ENCODE measurements at places on chromosomes 2 and 18. TPM values are rescaled to one million over a fixed set of nuclear protein-coding genes. Genes with fewer than 3 reads are reported as not detected.

POU3F3 gene
- total RNA-seq = 71.6 TPM

PID1 gene
- 10.3 TPM for total RNA-seq

ITGB6 gene
- 21.3 TPM for total RNA-seq

REG3G gene
- total RNA-seq = not detected

ELOA2 gene
- total RNA-seq = not detected

LRRC30 gene
- 6.4 TPM for total RNA-seq

UGT1A10 gene
- total RNA-seq = not detected

NAPG gene
- 28.7 TPM for total RNA-seq

KCNE4 gene
- total RNA-seq = 11.2 TPM

SPEG gene
- 39.6 TPM for total RNA-seq

CD207 gene
- not detected for total RNA-seq

TNFAIP6 gene
- 2.9 TPM for total RNA-seq

CIB4 gene
- total RNA-seq = 0.29 TPM

ZNF892 gene
- 10.2 TPM for total RNA-seq

SH2D6 gene
- total RNA-seq = 0.99 TPM

FLACC1 gene
- total RNA-seq = 3.5 TPM

KLHL30 gene
- 8.3 TPM for total RNA-seq

METTL8 gene
- total RNA-seq = 9.3 TPM

PAIP2B gene
- 15.8 TPM for total RNA-seq

RNF144A gene
- 89.5 TPM for total RNA-seq

ARHGAP15 gene
- 25.2 TPM for total RNA-seq

CD28 gene
- 2.7 TPM for total RNA-seq

RAPGEF4 gene
- total RNA-seq = 17.5 TPM

TFPI gene
- total RNA-seq = 43.4 TPM

GALR1 gene
- 0.12 TPM for total RNA-seq

VIT gene
- total RNA-seq = 0.88 TPM

HOXD13 gene
- 0.06 TPM for total RNA-seq

APCDD1 gene
- 133 TPM for total RNA-seq

LINC00305 gene
- 0.64 TPM for total RNA-seq

ANTXR1 gene
- total RNA-seq = 91.3 TPM

PHOSPHO2 gene
- 10.0 TPM for total RNA-seq

IGFBP5 gene
- 522 TPM for total RNA-seq

CRACDL gene
- total RNA-seq = 4.6 TPM

ST3GAL5 gene
- total RNA-seq = 19.4 TPM

GRP gene
- total RNA-seq = 2.3 TPM

CRYGD gene
- not detected for total RNA-seq

NEU4 gene
- total RNA-seq = 0.99 TPM

RBKS gene
- 6.1 TPM for total RNA-seq

IMP4 gene
- total RNA-seq = 42.7 TPM

CTAGE1 gene
- not detected for total RNA-seq

MTIF2 gene
- 22.0 TPM for total RNA-seq

CRYBA2 gene
- not detected for total RNA-seq

MTCL1 gene
- total RNA-seq = 16.1 TPM

HOXD4 gene
- total RNA-seq = 48.2 TPM

MEX3C gene
- 43.1 TPM for total RNA-seq

KCNG2 gene
- 1.4 TPM for total RNA-seq

CFLAR gene
- total RNA-seq = 115 TPM

DCTN1 gene
- 111 TPM for total RNA-seq

NR4A2 gene
- total RNA-seq = 2.3 TPM

SGPP2 gene
- total RNA-seq = 14.8 TPM

CHST9 gene
- 1.6 TPM for total RNA-seq

FZD7 gene
- 76.1 TPM for total RNA-seq

AMER3 gene
- total RNA-seq = 0.23 TPM

NT5DC4 gene
- total RNA-seq = not detected

CPO gene
- not detected for total RNA-seq

Data from metanephros (tissue), 2 donors.